ENCODE measurements at places on chromosomes 6 and 20.

- no peak for DNase-seq
Measured at GRCh38 chr6:22069306-22069800, 227.5 kb downstream of the PRL start.

GRCh38 chr20:17834804-17835203 lies 133.8 kb downstream of the SNX5 start:
- DNase-seq: no peak

DNA sequence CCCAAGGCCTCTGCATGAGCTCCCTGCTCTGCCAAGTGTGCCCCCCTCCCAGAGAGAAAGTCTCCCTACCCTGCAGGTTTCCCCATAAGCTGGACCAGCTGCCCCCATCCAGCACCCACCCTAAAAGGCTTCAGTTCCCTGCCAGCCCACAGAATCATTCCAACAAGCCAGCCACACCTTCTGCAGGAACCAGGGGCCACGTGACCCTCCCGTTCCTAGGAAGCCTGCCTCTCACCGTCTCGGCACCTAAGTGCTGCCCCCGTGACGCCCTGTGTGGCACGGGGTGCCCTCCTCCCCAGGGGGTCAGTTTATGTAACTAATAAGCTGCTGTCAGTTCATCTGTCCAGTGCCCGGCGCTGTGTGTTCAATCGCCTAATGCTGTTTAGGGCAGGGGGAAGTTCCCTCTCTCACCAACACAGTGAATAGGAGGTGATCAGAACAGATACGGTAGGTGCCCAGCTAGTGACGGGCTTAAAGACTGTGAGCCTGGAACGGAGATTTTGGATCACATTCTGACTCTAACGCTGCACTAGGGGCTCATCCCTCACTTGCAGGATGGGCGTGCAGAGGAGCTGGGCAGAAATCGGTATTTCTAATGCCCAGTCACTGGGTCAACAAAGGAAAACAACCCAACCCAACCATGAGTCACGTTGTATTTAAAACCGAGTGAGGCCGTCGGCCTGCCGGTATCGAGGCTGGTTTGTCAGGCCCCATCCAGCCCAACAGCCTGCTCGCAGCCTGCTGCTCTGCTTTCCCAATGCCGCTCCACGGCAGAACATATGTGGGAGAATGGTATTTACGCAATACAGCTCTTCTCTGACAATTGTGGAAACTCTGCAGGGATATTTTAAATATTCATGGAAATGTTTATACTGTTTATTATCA lies 56.0 kb downstream of the RAMACL start:
- no peak for DNase-seq

- DNase-seq: no peak
Measured at GRCh38 chr20:60812561-60812960, 439.5 kb upstream of the CDH4 start.

GRCh38 chr6:35486005-35486925 lies 10.6 kb downstream of the TEAD3 start:
- DNase-seq: peak; percentile 30

Data from NCI-H146 (cell line).